ENCODE measurements at places on chromosomes 1 and 21. TPM values are rescaled to one million over a fixed set of nuclear protein-coding genes. Genes with fewer than 3 reads are reported as not detected.

FCGR3B gene
- total RNA-seq: not detected

TEDDM1 gene
- total RNA-seq: not detected

BCL2L15 gene
- 72.4 TPM for total RNA-seq

DNA sequence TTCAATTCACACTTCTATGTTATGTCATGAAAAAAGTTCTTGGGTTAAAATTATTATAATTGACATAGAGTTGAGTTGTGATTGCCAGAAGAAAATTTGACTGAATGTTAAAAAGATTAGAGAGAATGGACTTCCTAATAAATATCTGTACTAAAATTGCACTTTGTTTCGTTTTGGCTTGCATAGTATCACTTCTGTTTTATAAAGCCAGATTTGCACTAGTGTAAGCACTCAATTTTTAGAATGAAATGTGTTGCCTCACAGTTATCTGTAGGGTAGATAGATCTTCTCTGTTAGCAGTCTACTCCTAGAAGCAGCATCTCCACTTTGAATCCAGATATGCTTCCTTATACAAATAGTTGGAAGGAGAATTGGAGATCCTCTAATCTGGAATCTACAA, 95.2 kb upstream of the MPC2 start:
- no peak for DNase-seq

DNA sequence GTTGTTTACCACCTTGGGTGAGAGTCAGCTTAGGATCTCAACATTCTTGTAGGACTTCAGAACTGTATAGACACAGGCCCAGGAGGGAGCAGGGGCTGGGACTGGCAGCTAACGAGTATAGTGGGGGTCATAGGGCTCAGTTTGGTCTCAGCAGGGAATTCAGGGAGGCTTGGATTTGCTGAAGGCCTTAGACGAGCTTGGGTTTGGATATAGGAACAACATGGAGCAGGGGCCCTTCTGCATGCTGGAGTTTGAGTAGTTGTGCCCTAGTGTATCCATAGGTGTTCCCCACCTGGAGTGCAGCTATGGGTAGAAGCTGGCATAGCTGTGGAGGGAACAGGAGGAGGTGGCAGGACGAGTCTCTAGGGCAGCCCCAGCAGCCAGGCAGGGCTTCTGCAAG, 63.4 kb upstream of the MAP1LC3C start:
- DNase-seq: no peak
